Gastroesophageal sphincter (tissue), 4 donors: ENCODE measurements at places on chromosomes 4 and X. TPM values are rescaled to one million over a fixed set of nuclear protein-coding genes. Genes with fewer than 3 reads are reported as not detected.
A peak's percentile ranks its signal among the peaks of the same experiment; 100 is the strongest.

DNA sequence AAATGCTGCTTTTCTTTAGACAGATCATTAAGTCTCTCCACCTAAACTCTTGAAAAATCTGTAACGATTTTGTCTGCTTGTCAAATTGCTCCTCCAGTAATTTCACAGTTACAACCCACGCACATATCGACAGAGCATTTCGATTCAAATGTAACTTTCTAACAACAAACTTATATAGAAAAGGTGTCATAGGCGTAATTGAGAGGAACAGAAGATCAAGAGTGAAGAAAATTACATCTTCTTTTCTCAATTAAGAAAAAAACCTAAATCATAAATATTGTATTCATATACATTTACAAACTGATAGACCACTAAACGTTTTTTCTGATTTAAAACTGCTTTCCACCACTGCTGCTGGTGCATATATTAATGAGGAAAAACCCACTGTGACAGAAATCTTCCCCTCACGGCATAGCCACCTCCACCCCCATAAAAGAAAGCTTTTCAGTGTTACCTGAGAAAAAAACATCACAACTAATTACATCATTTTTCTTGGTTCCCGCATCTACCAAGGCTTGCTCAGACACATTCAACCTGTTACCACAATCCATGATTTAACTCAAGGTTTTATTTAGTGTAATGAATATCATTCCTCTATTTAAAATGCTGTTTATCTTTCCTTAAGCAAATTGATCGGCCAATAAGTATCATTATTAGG, 1.9 kb downstream of the GPM6A start:
- ATAC-seq = no peak

DNA sequence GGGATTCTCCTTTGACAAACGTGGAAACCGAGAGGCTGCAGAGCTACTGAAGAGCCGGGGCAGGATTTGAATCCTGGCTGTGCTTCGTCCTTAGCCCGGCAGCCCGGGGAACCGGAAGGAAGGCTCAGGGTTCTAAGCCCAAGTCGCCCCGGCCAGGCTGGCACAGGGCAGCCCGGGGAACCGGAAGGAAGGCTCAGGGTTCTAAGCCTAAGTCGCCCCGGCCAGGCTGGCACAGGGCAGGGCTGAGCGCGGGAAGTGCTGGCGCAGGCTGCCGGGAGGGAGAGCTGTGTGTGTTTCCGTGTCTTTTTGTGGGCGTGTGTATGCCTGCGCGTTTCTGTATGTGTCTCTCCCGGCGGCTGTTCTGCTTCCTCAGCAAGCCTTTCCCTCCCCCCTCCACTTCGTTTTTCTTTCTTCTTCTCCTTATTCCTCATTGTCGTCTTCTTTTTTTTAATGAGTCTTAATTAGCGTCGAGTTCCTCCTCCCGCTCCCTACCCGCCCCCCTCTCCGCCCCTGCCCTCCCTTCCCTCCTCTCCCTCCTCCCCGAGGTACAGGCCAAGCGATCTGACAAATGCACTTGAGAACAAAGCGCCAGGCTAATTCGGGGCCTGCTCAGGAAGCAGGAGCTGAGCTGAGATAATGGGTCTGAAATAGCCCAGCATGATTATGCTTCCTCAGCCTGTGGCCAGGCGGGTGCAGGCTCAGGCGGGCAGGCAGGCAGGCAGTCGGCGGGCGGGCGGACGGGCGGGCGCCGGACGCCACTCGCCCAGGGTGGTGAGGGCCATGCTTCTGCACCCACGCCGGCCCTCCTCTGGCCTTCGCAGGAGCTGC, 65.9 kb downstream of the EFNB1 start:
- ATAC-seq = peak; percentile 76

DNA sequence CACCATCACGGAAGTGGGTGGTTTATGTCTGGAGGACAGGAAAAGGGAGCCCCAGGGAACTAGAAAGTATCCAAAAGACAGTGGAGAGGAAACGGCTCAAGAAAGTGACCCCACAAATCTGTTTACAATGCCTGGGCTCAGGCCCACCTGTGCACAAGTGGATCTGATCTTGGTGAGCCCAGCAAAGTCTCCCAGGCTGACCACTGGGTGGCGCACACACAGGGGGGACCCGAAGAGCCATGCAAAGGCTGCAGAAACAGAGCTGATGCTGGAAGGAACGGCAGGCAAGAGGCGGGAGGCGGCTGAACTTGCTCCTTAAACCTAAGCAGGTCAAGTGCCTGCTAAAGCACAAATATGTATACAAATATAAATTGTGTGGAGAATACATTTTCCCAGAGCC, 9.6 kb downstream of the HAUS7 start:
- peak; percentile 42 for ATAC-seq

DNA sequence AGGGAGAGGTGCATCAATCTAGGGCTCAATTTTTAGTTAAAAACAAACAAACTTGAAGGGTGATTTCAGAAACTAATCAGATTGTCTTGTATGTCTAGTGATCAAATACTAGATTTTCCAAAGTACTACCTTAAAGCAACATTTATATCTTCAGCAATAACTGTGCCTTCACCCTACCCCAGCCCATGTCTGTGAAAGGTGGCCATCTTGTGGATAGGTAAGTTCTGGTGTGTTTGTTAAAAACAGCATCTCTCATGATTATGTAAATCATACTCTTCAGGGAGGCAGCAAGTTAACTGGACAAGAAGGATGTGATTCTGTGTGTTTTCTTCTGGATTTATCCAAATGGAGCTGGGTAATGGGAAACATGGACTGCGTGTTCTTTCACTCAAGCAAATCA, 81.4 kb upstream of the ACSL1 start:
- no peak for ATAC-seq

DNA sequence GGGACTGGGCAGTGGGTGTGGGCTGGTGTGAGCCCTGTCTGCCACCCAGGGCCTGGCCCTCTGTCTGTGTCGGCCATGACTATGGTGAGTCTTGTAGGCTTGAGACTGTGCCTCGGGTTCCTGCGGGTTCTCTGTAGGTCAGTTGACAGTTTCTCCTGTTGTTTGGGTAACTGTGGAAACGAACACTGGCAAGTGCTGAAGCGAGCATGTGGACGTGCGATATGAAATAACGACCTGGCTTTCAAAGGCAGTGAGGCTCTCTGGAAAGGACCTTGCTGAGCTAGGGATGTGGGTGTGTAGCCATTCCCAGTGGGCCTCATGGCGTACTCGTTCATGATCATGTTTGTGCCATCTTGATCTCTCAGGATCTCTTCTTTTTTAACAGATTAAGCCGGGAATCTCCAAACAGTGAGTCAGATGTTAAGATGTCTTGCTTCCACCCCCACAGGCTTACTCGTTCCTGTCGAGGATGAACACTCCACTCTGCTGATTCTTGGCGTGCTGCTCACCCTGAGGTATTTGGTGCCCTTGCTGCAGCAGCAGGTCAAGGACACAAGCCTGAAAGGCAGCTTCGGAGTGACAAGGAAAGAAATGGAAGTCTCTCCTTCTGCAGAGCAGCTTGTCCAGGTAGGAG, 41.3 kb downstream of the HTT start:
- peak; percentile 61 for ATAC-seq

DNA sequence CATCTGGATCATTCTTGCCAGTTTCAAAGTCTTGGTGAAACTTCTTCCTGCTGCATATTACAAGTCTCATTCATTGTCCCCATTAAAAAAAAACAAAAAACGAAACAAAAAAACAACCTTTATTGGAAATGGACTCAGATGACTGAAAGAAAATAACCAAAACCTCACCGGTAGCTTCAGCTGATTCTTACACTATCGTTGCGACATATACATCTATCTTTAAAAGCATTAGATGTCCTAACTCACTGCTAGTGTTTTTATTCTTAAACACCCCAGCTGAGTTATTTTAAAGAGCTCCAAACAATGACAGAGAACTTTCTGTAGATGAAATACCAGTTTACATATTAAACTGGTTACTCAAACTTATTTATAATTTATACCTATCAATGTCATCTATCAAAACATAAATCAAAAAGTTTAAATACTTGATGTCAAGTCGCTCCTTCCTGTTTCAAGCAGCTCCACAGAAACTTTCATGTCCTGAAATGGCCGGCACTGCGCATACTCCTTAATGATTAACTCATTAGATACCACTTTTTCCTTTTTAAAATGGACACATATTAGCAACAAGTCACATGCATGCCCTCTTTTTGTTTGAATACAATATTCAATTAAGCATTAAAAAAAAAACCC, 87.2 kb downstream of the HPRT1 start:
- no peak for ATAC-seq

PLS3 gene
- 83.5 TPM for total RNA-seq

VGLL1 gene
- not detected for total RNA-seq

TMSB15C gene
- total RNA-seq = 1.5 TPM

CXorf66 gene
- total RNA-seq = not detected

CXorf49 gene
- not detected for total RNA-seq

DCLK2 gene
- 33.0 TPM for total RNA-seq

TASL gene
- total RNA-seq = 1.1 TPM
